KBM-7 (cell line): ENCODE measurements at places on chromosomes 2 and 18.

GRCh38 chr2:177430411-177430810 is 37.8 kb downstream of the AGPS start:
- no peak for DNase-seq

- no peak for DNase-seq
These were observed 147.2 kb downstream of the MGAT5 start for GRCh38 chr2:134401081-134401497.

GRCh38 chr2:24840962-24841945 is 48.0 kb downstream of the CENPO start:
- no peak for DNase-seq

- DNase-seq: no peak
These were observed 12.3 kb downstream of the FLACC1 start for GRCh38 chr2:201344663-201345366.

DNA sequence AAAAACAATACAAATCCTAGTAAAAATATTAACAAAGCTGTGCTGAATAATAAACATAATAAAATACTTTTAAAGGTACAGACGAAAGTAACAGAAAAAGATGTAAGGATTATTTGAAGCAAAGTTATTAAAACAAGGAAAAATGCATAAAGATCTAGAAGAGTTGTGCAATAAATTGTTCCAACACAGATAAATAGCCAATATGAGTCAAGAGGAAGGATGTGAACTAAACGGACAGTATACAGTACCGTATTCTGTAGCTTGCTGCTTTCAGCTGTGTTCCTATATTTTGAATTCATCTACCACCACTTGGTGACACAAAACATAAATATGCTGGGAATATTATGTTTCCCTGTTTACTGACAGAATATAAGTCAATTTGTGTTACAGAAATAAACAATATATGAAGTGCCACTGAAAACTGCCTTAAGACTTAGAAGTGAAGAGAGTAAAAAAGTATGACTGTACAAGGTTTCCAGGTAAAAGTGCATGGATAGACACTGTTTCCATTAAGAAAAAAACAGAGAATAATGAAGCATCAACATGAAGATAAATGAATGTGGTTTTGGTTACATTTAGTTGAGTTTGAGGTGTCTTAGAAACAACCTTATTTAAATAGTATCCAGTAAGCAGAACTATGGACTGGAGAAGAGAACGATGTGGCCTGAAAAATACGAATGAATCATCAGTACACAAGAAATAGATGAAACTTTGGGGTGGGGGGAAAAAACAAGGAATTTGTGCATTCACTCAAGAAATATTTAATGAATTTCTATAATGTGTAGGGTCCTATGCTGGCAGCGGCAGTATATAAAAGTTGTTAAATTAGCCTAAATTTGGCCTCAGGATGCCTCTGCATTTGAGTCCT is 13.1 kb downstream of the PPP3R1 start:
- no peak for DNase-seq

- DNase-seq: no peak
These were observed 41.7 kb upstream of the PLA2R1 start for GRCh38 chr2:160104115-160104514.

DNA sequence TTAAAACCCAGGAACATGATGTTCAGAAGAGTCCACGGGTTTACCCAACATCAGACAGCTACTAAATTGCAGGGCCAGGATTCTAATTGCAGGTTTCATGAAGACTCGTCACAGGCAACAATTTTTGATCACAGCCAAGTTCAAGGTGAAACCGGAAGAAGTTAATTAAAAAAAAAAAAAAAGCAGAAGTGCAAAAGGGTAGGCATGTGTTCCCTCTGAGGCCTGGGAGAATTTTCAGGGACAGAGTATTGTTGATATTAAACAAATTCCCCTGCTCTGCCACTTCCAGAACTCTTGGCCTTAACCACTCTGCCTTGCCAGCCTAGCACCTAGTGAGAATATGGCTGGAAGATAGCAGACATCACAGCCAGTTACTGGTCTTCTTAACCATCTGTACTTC is 99.4 kb upstream of the TRIB2 start:
- DNase-seq: peak; percentile 36

GRCh38 chr2:164523726-164524125 is 97.6 kb downstream of the GRB14 start:
- no peak for DNase-seq

DNA sequence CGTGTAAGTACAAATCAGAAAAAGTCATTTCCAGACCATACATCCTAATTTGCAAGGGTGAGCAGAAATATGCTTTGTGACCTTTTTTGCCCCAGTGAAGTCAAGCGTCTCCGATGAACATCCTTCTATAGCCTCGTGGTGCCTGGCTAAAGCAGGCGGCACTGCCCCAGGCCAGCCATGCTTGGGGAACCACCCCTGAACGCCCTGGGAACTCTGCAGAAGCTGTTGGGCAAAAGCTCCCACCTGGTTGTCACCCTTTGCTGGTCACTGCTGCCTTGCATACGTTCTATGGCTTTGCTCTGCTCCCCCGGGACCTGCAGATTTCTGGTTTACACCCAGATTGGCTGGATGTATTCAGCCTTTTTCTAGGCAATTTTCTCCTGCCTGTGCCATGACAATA is 256.4 kb downstream of the SS18 start:
- DNase-seq: no peak

DNA sequence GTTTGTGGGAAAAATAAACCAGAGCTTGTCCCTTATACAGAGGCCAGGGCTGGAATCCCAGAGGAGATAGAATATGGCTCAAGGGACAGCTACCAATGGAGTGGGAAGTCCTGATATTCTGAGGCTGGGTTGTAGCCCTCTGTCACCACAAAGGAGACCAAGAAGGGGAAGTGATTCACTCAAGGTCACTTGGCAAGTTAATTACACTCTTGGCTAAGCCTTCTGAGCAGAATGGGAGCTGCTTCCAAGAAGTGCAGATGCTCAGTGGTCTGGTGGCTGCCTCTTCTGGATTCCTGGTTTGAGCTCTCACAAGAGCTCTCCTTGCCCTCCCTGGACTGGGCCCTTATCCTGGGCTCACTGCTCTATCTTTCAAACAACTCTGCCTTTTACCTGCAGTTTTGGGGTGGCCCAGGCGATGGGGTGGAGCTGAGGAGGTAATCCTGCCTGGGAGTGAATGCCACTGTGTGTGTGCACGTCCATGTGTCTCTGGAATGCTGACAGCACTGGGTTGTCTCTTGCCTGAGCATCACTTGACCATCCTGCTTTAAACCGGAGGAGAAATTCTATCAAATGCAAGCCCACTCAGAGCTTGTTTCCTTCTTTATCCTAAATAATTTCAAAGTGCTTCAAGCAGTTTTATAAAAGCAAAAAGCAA is 168.2 kb downstream of the KCNS3 start:
- peak; percentile 12 for DNase-seq

- DNase-seq: no peak
These were observed 121.8 kb upstream of the SERPINE2 start for GRCh38 chr2:224160917-224161316.

DNA sequence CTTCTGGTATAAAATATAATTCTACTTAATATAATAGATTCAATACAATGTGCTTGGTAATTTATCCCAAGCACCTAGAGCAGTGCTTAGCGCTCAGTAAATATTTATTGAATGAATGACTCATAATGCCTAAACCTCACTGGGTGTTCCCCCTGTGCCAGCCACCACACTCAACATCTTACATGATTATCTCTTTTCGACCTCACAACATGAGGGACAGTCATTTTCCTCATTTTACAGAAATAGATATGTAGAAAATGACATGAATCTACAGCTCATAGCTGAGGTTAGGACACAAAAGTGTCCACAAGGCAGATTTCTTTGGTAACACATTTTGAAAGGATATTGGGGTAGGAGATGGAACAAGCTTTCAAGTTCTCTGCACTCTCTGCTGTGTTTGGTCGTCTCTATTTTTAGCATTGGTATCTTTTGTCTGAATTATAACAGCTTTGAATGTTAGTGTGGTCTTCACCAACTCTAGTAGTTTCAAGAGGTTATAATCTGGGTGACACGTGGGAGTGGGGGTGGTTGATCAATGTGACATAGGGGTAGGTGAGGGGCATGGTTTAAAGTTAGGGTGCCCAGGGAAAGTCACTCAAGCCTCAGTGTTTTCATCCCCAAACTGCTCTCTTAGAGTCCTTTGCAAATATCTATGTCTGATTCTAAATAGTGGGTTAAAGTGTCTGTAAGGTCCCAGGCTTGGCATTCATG is 9.8 kb downstream of the MYOM1 start:
- DNase-seq: no peak

DNA sequence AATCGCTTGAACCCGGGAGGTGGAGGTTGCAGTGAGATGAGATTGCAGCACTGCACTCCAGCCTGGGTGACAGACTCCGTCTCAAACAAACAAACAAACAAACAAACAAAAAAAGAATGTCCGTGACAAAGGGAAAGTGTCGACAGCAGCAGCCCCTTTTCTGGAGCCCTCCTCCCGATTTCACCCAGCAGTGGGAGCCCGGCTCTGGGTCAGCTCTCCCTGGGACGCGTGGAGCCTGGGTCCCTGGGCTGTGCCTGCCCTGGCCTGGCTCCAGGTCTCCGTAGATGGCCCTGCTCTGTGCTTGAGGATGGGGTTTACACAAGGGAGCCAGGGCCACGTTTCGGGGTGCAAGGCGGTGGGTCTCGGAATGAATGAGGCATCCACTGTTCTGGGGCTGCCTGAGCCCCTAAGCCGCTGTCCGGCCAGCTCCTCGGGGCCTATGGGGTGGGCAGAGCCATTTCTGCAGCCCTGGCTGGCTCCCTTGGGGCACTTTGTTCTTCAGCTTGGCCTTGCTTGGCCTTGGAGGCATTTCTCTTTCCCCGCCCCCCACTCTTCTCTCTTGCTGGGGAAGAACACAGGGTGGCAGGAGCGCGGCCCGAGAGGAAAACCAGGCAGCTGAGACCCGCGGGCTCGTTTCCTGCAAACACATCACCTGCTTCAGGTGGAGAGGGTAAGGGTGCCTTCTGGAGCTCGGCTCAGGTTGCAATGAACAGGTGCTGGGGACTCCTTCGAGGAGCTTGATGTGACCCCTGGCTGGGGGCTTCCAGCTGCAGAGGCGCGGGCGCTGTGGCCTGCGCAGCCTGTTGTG is 29.1 kb downstream of the RTP5 start:
- no peak for DNase-seq

- DNase-seq: no peak
These were observed 22.9 kb upstream of the YWHAQ start for GRCh38 chr2:9653485-9654271.

GRCh38 chr2:114001937-114002336 is 112.0 kb downstream of the ACTR3 start:
- DNase-seq: no peak

DNA sequence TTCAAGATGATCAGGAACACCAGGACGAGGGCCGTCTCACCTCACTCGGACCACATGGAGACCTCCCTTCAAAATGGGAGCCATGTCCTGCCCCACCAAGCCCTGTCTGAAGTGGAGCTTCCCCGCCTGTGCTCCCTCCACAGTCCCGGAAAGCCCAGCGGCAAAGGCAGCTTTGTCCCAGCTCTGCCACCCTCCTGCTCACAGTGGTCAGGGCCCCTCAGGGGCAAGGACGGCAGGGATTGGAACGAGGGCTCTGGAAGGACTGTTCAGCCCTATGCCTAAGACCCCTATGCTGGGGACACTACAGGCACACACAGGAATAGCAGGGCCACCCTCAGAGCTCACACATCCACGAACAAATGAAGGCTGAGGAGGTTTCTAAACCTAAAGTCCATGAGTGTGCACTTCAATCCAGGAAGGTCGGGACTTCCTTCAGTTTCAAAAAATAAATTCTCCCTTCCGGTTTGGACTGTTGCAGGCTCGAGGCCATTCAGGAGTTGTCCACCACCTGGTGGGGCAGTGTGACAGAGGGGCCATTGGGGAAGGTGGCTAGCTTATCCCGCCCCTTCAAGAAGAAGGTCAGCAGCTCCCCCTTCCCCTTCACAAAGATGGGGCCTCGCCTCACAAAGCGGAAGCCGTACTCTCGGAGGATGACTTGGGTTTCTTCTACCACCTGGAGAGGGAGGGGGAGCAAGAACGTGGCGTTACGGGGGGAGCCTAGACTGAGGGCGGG is 26.4 kb downstream of the CENPO start:
- DNase-seq: no peak

- DNase-seq: no peak
These were observed 202.4 kb upstream of the AGAP1 start for GRCh38 chr2:235291461-235291860.

GRCh38 chr2:45895241-45895861 is 243.9 kb downstream of the PRKCE start:
- DNase-seq: no peak

DNA sequence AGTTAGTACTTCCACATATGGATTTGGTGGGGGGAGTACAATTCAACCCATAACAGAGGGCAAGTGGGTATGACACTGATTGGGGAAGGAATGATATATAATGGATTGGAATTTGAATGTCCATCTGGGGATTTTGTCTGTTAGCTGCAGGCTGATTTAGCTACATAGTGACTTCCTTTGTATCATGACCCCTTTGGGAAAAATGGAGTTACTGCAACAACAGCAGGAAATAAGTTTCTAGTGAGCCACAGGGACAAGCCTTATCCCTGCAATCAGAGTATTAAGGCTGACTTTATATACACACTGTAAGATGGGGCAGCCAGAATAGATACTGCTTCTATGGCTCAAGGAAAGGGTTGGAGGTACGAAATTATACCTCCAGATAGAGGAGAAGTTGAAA is 404.4 kb upstream of the MEIS1 start:
- no peak for DNase-seq

DNA sequence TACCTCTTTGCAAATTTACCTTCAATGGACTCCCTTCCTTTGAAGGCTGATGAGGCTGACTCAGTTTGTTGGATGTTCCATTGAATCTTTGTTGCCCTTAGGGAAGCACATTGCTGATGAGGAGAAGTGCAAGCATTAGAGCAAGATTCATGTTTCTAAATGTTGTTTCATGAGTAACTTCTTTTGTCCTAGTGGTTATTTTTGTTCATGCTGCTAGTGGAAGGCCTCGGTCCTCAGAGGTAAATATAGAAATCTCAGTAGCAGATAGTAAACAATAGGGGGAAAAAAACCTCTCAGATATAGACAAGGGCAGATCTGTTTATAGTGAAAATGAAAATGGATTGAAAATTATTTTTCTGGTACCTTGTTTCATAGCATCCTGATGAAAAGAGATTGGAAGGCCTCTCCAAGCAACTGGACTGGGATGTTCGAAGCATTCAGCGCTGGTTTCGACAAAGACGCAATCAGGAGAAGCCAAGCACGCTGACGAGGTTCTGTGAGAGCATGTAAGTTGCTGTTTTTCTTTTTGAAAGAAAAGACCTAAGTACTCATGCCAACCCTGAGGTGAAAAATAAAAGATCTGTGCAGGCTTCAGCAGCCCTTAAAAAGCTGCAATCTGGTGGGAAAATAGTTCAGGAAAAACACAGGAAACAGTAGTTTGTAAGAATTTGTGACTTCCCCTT is 104.9 kb downstream of the CERS6 start:
- no peak for DNase-seq
